ENCODE measurements at places on chromosomes 13 and 19. TPM values are rescaled to one million over a fixed set of nuclear protein-coding genes. Genes with fewer than 3 reads are reported as not detected.

CPB2 gene
- not detected for total RNA-seq

ADM5 gene
- total RNA-seq, result 14.2 TPM

GDF15 gene
- 17.2 TPM for total RNA-seq

GRCh38 chr13:85738696-85739320, 60.4 kb downstream of the SLITRK6 start:
- no peaks in the 10 kb centered on the region for H3K4me1 ChIP-seq
- H3K36me3 ChIP-seq, result no peaks in the 10 kb centered on the region
- no peak for DNase-seq
- no peak overlapping the region for H3K4me3 ChIP-seq
- H3K27ac ChIP-seq, result no peak overlapping the region
- no peaks in the 10 kb centered on the region for H3K27me3 ChIP-seq

GRCh38 chr13:99977912-99978798, 3.4 kb upstream of the ZIC2 start:
- no peaks in the 10 kb centered on the region for H3K36me3 ChIP-seq
- DNase-seq, result no peak
- H3K27ac ChIP-seq, result no peak overlapping the region
- no peaks in the 10 kb centered on the region for H3K27me3 ChIP-seq

GRCh38 chr19:6118043-6118442, 7.7 kb upstream of the RFX2 start:
- DNase-seq, result no peak
- H3K27ac ChIP-seq, result no peak overlapping the region
- no peaks in the 10 kb centered on the region for H3K4me1 ChIP-seq
- no peaks in the 10 kb centered on the region for H3K36me3 ChIP-seq
- no peak overlapping the region for H3K4me3 ChIP-seq
- no peaks in the 10 kb centered on the region for H3K27me3 ChIP-seq

All from PC-9 (cell line).